Mesothelial cell of epicardium (in vitro differentiated cells): ENCODE measurements at places on chromosomes 4 and X. TPM values are rescaled to one million over a fixed set of nuclear protein-coding genes. Genes with fewer than 3 reads are reported as not detected.
A peak's percentile ranks its signal among the peaks of the same experiment; 100 is the strongest.

DNA sequence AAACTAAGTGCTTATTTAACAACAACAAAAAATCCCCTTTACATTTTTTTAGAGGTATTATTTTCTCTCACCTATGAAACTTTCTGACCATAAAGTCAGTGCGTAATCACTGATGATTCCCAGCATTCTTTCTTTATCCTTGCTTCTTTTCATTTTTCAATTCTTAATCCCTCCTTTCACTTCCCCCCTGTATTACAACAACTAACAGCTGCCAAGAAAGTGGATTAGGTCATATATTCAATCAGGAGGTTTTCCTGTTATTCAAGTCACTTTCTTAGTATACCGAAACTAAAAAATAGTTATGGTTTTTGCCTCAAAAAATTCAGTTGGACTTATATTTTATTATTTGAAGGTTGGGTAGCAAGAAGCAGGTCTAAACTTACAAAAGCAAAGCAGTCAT lies 2.1 kb upstream of the STAP1 start:
- H3K27ac ChIP-seq, result no peak overlapping the region
- H3K4me3 ChIP-seq, result no peak overlapping the region
- no peaks in the 10 kb centered on the region for H3K36me3 ChIP-seq
- H3K4me1 ChIP-seq, result peaks cover 14% of the 10 kb centered on the region
- DNase-seq, result no peak

Gene GAGE2A
- not detected in 3 replicates for total RNA-seq

- H3K4me1 ChIP-seq, result peaks cover 31% of the 10 kb centered on the region
- H3K36me3 ChIP-seq, result no peaks in the 10 kb centered on the region
- H3K4me3 ChIP-seq, result no peak overlapping the region
- H3K27me3 ChIP-seq, result no peaks in the 10 kb centered on the region
- DNase-seq, result no peak
Measured at GRCh38 chr4:26302031-26302899, 18.5 kb upstream of the RBPJ start.

Gene GABRE
- 190 to 220 TPM (median 202 TPM) in 3 replicates for total RNA-seq

DNA sequence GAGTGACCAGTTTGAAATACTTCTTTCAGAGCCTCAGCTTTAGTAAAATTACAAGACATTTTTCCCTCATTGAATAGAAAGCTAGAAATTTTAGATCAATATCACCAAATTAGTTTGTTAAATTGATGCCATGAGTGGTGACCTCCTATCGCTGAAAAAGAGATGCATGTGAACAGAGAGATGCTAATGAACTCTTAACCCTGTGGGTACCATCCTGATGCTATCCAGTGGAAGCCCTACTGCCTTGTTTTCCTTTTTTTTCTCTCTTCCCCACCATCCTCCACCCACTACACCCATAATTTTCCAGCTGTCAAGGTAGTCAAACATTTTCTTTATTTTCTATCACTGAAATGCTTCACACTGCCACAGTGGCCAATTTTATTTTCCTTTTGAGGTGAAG lies 61.9 kb downstream of the PPEF1 start:
- H3K27me3 ChIP-seq, result no peaks in the 10 kb centered on the region
- peaks cover 6% of the 10 kb centered on the region for H3K36me3 ChIP-seq
- H3K27ac ChIP-seq, result peak overlapping the region; percentile 6
- H3K4me1 ChIP-seq, result peaks cover 1% of the 10 kb centered on the region

Gene PLK4
- total RNA-seq, result 11.6 to 14.3 TPM (median 14.1 TPM) in 3 replicates

GRCh38 chrX:154412468-154412867 lies 1.1 kb downstream of the TAFAZZIN start:
- H3K27me3 ChIP-seq, result no peaks in the 10 kb centered on the region
- H3K4me3 ChIP-seq, result peak overlapping the region; percentile 69
- H3K27ac ChIP-seq, result no peak overlapping the region
- no peak for DNase-seq

DNA sequence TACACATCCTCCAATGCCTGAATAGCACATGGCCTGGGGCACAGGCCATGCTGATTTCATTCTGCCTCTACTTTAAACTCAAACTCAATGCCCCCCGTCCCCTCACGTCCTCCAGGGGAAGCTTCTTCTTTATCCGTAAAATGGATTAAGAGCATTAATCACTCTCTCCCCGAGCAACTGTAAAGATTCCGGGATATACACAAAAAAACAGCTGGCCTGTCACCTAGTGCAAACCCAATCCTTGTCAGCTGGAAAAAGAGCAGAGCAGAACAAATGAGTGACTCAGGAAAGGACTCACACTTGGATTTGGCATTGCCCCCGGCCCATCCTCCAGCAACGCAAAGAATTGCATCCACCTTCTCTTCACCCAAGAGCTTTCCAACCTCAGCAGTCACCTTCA lies 7.8 kb downstream of the QDPR start:
- no peak for DNase-seq
- peaks cover 27% of the 10 kb centered on the region for H3K36me3 ChIP-seq
- H3K4me1 ChIP-seq, result peaks cover 2% of the 10 kb centered on the region

DNA sequence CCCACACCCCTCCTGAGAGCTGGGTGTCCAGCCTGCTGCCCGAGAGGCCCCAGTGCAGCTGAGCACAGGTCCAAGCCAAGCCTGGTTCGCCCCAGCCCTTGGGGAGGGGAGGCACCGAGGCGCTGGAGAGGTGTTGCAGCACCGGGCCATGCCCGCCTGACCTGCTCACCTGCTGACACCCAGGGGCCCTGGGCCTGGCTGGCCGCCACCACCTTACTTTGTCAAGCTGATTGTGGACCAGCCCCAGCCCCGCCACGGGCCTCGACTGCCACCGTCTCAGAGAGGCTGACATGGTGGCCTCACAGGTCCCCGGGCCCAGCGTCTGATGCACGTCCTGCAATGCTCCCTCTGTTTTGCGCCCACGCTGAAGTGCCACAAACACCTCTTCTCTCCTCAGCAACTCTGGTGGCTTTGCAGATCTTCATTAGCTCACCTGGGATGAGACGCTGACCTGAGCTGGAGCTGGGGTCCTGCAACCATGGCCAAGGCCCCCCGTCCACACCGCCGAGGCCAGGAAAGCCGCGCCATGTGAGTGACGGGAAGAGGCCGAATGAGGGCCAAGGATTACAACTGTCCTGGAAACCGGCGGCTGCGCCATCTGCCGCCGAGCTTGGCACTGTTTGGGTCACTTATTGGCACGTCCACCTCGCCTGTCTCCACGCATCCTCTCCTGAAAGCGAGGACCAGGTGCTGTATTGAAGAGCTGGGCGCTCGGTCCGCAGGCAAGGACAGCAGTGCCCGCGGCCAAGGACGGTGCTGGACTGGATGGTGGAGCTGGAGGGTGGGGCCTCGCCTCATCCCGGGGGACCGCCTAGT lies 7.6 kb downstream of the CPLX1 start:
- no peak overlapping the region for H3K4me3 ChIP-seq
- no peak for DNase-seq
